GM12878 (cell line): ENCODE measurements at places on chromosomes 2 and 18.
A peak's percentile ranks its signal among the peaks of the same experiment; 100 is the strongest.

DNA sequence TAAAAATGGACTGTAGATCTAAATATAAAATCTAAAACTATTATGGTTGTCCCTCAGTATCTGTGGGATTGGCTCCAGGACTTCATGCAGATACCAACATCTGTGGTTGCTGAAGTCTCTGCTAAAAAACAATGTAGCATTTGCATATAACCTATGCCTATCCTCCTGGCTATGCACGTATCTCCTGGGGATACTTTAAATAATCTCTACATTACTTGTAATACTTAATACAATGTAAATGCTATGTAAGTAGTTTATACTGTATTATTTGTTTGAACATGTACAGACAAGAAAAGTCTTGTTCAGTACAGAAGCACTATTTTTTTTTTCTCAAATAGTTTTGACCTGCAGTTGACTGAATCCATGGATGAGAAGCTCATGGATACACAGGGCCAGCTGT lies 134.9 kb downstream of the ZAP70 start:
- no peak for DNase-seq

DNA sequence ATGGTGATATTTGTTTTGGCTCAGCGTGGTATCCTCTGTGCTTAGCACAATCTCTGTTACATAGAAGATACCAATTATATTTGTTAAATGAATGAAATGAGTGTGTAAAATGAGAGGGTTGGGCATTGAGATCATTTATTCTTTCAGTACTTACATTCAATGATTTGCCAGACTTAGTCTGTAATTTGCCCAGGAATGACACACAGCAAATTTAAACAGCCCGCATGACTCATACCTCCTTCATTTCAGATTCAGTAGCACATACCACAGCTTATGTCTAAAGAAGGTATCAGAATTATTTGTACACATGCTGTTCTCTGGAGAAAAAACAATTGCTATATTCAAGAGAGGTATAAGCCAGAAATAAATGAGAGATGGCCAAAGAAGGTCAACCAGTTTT lies 37.0 kb downstream of the KLHL14 start:
- no peak for DNase-seq

DNA sequence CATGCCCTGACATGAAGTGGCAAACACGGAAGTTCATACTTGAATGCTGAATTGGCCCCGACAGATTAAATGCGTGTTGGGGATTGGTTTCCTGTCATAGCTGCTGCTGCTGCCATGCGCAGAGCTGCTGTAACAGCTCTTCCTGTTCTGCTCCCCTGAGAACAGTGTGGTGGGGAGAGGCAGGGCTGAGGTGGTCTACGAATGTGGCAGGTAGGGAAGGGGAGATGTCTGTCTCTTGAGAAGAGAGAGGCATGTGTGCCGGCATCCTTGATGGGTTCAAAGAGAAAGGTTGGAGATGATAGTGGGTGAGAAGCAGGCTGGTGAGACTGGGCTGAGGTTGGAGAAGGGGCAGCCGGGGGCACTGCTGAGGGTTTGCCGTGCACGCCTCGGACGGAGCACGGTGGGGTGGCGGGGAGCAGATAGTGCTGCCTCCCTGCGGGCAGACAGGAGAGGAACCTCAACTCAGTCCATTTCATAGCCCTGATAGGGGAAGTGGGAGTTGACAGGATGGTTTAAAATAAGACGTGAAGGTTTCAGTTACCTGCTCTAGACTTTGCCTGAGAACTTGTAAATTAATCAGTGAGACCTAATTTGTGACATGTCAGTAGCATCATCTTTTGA lies 46.1 kb downstream of the TMEM185B start:
- DNase-seq = peak; percentile 84

DNA sequence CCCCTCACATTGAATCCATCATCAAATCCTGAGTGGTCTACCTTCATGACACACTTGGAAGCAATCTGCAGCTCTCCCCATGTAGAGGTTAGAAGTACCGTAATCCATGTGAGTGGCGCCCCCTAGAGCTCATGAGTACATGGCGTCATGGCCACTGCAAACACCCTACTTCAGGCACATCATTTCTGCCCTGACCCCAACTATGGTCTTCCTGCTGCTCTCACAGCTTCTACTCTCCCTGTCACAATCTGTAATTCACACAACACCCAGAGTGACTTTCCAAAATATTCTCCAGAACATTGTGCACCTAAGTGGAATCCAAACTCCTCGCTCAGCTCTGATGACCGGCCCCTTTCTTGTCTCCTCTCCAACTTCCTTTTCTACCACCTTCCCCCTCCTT lies 141.9 kb downstream of the ANKRD44 start:
- no peak for DNase-seq

- no peak for DNase-seq
Measured at GRCh38 chr2:15941871-15942710, 1.7 kb downstream of the MYCN start.

GRCh38 chr2:15995603-15996002 lies 55.3 kb downstream of the MYCN start:
- DNase-seq = no peak

DNA sequence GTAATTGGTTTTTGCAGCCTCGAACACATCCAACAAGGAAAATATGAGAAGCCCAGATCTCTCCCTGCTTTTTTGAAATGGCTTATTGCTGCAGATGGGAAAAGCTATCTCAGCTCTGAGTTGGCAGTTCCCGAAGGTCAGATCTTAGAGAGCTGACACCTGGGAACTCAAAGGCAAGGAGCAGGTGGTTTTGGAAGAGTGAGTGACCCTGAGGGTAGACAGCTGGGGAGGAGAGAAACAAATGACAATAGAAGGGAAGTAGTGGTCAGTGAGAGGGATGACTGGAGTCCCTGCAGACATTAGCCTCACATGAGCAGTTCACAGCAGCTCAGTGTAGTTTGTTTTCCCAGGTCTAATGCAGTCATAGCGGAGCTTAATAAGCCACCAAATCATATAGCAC lies 317.9 kb downstream of the STK39 start:
- no peak for DNase-seq

GRCh38 chr2:127733816-127734537 lies 32.7 kb downstream of the SFT2D3 start:
- DNase-seq = no peak

- no peak for DNase-seq
Measured at GRCh38 chr18:12928206-12928605, 19.6 kb upstream of the SEH1L start.

- no peak for DNase-seq
Measured at GRCh38 chr2:228938629-228939028, 332.5 kb downstream of the PID1 start.

- DNase-seq = peak; percentile 35
Measured at GRCh38 chr2:173149491-173149890, 73.8 kb downstream of the MAP3K20 start.

DNA sequence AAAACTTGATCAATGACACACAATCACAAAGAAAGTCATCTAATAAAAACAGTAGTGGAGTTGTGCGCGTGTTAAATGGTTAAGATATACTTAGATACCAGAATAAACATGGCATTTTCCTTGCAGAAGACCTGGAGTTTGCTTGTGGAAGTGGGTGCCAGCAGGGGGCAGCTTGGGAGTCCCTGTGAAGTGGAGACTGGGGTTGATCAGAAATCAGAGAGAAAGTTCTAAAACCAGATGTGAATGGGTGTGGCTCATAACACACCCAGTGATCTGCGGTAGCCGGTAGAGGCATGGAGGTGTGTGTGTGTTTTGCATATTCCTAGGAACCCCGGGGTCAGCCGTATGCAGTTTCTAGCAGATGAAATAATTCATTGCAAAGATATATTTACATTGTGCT lies 300.1 kb upstream of the TRIB2 start:
- DNase-seq = no peak

DNA sequence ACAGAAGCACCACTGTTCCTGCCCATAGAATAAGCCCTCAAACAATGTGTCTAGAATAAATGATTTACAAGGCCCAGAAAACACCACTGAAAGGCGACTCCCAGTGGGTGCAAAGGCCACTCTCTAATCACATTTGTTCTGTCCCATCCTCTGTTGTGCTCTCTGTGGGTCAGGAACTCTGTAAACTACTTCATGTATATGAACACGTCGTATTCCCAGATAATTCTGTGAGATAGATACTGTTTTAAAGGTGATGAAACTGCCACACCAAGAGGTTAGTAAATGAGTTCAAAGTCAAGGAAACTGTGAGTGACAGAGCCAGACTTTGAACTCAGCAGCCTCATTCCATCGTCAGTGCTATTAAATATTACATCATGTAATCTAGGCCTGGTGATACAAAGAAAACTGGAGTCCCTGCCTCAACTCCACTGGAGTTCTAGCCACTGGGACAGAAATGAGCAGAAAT lies 269.7 kb upstream of the DCC start:
- peak; percentile 2 for DNase-seq

GRCh38 chr2:42001711-42002201 lies 46.1 kb upstream of the PKDCC start:
- DNase-seq = no peak

DNA sequence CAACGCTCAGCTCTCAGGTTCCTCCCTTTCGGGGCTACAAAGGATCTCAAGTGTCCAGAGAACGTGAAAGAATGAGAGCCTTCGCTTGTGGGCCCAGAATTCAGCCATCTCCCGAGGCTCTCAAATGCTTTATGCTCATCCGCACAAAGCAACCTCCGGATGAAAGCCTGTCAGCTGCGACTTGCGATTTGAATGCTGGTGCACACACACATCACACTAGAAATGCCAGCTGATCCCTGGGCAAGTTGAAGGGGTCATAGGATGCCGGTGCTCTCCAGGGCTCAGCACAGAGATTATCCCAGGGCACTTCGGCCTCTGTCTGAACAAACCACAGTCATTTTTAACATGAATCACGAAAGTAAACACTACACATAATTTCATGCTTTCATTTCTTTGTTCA lies 141.8 kb upstream of the MYT1L start:
- DNase-seq = no peak

GRCh38 chr2:7045601-7046590 lies 128.7 kb downstream of the RNF144A start:
- DNase-seq = no peak

- DNase-seq = no peak
Measured at GRCh38 chr2:105593221-105593967, 151.3 kb upstream of the NCK2 start.
